ENCODE measurements at places on chromosomes 16 and 17. TPM values are rescaled to one million over a fixed set of nuclear protein-coding genes. Genes with fewer than 3 reads are reported as not detected.

DNA sequence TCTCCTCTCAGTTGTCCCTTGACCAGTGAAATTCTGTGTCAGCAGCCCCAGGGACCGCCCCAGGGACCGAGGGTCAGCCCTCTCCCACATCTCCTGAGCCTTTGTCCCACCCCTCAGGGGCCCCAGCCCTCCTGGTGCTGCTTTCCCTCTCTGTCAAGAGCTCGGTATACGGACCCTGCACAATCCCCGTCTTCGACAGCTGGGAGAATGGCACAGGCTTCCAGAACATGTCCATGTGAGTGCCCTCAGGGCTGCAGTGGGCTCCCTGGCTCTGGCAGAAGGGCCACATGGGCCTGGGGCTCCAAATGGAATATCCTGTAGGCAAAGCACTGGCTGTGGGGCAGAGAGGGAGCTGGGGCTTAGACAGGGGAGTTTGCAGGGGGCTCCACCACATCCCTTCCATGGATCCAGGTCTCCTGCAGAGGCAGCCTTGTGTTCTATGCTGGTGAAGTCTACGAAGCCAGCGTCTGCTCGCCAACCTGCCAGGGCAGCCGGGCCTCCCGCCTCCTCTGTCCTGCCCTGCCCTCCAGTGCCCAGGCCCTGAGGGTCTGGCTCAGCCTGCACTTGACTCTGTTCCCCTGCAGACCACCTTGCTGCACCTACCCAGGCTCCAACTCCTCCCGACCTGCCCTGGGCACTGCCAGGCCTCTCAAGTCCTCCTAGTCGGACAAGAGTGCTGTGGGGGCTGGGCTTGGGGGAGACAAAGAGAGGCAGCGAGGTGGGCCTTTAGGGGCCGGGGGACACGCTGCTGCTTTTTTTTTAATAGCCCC lies 28.0 kb downstream of the ADGRG5 start:
- DNase-seq: no peak

The GPR179 gene
- 0.04 TPM for total RNA-seq

DNA sequence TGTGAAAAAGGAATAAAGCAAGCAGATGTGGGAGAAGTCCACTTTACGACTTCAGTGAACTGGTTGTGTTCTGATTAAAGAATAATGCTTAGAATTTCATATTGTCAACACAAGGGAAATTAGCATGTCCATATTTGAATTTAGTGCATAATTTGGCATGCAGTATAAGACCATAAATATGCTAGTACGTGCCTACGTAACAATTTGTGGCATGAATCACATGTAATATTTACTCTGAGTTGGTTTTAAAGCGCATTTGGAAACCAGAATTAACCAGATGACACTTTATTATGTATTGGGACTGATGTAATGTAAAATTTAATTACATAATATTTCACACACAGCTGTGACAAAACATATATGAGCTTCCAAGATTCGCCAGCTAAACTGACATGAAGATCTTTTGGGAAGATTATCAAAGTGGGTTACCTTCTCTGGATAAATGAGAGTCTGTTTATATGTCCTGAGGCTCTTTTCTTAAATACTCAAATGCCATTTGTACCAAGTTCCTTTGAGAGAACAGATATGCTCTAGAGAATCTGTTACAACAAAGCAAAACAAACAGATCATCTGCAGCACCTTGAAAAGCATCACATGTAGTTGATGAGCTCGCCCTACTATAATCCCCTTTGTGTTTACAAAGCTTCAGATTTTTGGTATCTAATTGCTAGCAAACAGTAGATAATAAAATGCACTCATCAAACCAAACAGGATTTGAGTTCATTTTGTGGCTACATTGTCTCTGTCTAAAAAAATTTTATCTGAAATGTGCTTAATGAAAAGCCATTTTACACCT lies 1468.6 kb downstream of the CDH11 start:
- DNase-seq: no peak

- no peak for DNase-seq
Measured at GRCh38 chr16:23375643-23376042, 73.5 kb downstream of the SCNN1B start.

GRCh38 chr17:45131616-45132319 lies 547 bp downstream of the PLCD3 start:
- no peak for DNase-seq

DNA sequence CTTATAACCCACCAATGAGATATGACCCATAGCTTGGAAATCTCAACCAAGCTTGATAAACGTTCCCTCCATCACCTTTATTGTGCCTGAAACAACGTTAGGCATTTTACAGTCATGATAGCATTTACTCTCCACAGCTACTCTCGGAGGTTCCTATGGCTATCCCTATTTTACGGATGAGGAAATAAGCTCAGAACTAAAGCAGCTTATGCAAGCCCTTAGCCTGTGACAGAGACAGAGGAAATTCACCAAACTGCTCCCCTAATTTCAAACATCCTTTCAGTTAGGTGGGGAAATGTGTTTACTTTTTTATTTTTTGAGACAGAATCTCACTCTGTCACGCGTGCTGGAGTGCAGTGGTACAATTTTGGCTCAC lies 18.7 kb downstream of the DCUN1D3 start:
- no peak for DNase-seq

Data from activated naive CD4-positive, alpha-beta T cell treated with anti-CD3 and anti-CD28 coated beads, Interleukin-2, amount 50 U/mL, for 72 hours (primary cell).